ENCODE measurements at places on chromosomes 13 and 19.

- no peak for DNase-seq
These were observed 1.0 kb downstream of the FSTL3 start for GRCh38 chr19:677201-677600.

DNA sequence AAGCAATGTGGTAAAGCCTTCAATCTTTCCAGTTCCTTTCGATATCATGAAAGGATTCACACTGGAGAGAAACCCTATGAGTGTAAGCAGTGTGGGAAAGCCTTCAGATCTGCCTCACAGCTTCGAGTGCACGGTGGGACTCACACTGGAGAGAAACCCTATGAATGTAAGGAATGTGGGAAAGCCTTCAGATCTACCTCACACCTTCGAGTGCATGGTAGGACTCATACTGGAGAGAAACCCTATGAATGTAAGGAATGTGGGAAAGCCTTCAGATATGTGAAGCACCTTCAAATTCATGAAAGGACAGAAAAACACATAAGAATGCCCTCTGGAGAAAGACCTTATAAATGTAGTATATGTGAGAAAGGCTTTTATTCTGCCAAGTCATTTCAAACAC is 15.6 kb upstream of the ZNF763 start:
- DNase-seq: no peak

GRCh38 chr13:33080972-33081590 is 64.9 kb downstream of the KL start:
- DNase-seq: no peak

GRCh38 chr19:3712663-3713611 is 4.8 kb downstream of the TJP3 start:
- DNase-seq: no peak

DNA sequence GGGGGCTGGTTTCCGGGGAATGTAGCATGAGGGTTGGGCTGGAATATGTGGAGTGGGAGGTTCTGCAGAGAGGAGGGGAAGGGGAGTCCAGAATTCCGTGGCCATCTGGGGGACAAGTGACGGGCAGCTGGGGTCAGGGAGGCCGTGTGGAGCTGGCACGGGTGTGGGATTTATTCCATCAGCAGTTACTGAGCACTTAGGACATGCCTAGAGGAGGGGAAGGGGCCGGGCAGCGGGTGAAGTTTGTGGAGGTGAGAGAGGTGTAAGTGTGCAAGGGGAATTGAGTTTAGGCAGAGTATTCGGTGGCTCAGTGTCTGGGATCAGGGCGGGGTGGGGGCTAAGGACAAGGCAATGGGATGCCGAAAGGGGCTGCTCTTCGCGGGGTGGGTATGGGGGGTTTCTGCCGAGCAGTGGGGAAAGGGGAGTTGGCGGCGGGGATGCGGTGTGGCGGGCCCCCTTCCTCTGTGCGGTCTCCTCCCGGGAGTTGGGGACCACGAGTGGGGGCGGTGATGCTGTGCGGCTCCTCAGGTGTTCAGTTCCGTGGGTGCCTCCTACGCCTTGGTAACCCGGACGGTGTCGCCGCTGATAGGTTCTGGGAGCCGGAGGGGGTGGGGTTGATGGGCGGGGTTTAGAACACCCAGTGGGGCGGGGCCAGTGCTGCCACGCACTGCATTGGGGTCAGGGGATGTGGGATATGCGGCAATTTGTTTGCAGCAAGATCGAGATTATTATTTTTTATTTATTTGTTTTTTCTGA is 5.4 kb downstream of the CCDC61 start:
- no peak for DNase-seq
